DMS53 (cell line): ENCODE measurements at places on chromosomes 4 and X.

DNA sequence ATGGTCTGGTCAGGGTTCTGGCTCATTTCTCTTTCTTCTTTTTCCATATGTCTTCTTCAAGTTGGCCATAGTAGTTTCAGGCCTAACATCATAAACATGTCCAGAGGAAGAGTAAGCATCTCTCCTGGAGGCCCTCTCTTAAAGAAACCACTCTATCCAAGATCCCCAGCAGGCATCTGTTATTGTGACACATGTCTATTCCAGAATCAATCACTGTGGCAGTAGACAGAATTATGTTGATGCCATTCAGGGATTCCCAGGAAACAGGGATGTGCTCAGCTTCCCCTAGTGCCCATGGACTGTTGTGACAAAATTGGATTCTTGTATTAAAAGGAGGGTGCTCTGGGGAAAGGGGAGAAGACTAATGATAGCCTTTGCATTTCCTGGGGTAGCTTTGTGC is 224.0 kb downstream of the HNRNPD start:
- no peak for DNase-seq

GRCh38 chr4:169818063-169818679 is 60.4 kb upstream of the HPF1 start:
- DNase-seq = no peak

- DNase-seq = peak; percentile 34
These were observed 43.8 kb upstream of the WDR1 start for GRCh38 chr4:10160281-10160856.

GRCh38 chr4:101348995-101349800 is 1.9 kb upstream of the PPP3CA start:
- DNase-seq = peak; percentile 23

- DNase-seq = no peak
These were observed 42.5 kb upstream of the MXD4 start for GRCh38 chr4:2304321-2304876.
